Germinal center (tissue), 1 donor: ENCODE measurements at places on chromosomes 13 and 19.

- no peak for DNase-seq
Observed at GRCh38 chr19:5545984-5546383, 21.8 kb downstream of the TINCR start.

- DNase-seq = peak; percentile 61
Observed at GRCh38 chr19:6126335-6126974, 9.0 kb upstream of the ACSBG2 start.

DNA sequence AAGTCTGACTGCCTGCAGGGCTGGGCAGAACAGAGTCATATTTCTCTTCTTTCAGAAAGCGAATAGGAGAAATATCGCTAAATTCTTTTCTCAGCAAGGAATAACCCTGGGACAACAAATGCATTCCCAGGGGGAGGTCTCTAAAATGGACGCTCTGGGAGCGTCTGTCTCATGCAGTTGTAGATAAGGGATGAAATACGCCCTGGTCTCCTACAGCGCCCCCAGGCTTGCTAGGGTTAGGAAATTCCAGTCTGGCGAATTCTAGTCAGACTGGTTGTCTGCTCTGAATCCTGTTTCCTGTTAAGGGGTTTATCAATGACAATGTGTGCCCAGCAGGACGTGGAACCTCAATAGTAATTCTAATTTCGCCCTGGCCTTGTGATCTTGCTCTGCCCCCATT lies 1214.1 kb downstream of the DIAPH3 start:
- no peak for DNase-seq

DNA sequence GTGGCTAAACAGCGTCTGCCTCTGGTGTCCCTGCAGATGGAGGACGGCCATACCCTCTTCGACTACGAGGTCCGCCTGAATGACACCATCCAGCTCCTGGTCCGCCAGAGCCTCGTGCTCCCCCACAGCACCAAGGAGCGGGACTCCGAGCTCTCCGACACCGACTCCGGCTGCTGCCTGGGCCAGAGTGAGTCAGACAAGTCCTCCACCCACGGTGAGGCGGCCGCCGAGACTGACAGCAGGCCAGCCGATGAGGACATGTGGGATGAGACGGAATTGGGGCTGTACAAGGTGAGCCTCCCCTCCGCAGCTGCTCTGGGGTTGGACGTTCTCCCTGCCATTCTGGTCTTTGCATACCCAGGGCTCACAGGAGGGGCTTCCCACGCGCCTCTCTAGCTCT lies 19.9 kb downstream of the UHRF1 start:
- no peak for DNase-seq

GRCh38 chr13:99805361-99805760 lies 166.2 kb downstream of the ZIC5 start:
- DNase-seq = no peak

GRCh38 chr13:51444922-51445321 lies 7.9 kb downstream of the INTS6 start:
- DNase-seq = no peak

GRCh38 chr19:18453269-18454024 lies 15.5 kb upstream of the ISYNA1 start:
- no peak for DNase-seq

- no peak for DNase-seq
Observed at GRCh38 chr13:45434556-45435371, 16.6 kb upstream of the SLC25A30 start.

- DNase-seq = no peak
Observed at GRCh38 chr19:3012621-3013262, 16.3 kb downstream of the TLE2 start.

DNA sequence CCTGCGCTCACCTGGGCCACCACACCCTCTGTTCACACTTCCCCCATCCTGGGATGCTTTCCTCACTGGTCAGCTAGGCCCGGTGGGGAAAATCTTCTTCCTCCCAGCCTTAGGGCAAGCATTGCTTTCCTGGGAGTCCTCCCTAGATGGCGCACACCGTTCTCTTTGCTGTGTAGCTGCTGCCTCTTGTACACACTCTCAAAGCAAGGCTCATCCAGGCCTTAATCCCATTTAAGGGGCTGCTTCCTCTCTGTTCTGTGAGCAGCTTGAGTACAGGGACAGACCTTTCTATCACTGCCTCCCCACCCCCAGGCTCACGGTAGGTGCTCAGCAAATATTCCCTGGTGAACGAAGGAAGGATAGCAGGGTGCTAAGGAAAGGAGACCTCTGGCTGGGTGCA lies 11.1 kb downstream of the SLC7A10 start:
- DNase-seq = no peak

DNA sequence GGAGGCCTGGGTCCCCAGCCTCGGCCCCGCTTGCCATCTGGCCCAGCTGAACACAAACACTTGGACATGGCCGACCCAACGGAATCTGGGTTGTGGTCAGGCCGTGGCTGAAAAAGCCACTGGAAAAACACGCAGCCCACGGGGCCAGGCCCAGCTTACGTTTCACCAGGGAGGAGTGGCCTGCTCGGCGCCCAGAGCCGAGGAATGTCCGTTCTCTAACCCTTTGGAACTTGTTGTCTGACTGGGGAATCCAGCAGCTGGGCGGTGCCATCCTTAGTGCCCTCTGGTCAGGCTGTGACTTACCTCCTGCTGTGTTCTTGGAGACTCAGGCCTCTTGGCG lies 13.8 kb downstream of the CILP2 start:
- no peak for DNase-seq

DNA sequence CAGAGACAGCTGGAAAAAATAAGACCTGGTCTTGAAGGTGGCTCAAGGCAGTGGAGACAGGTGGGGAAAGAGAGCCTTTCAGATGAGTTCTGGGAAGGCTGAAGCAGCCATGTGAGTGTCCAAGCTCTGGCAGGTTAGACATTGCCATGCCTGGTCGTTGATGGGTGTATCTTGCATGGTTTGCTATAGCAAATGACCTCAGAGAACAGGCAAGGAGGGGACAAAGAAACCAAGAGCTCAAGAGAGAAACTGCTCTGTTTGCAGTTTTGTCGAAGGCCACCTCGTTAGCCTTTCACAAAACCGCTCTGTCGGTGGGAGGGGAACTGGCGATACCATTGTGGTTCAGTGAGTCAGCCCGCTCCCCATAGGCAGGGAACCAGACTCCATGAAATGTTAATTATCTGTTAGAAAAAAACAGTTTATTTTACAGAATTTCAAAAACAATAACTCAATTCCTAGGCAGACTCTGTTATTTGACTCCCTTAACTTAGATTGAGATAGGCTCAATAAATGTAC lies 82.8 kb upstream of the ARGLU1 start:
- DNase-seq = no peak

- peak; percentile 85 for DNase-seq
Observed at GRCh38 chr19:38361633-38362075, 12.7 kb upstream of the PSMD8 start.

DNA sequence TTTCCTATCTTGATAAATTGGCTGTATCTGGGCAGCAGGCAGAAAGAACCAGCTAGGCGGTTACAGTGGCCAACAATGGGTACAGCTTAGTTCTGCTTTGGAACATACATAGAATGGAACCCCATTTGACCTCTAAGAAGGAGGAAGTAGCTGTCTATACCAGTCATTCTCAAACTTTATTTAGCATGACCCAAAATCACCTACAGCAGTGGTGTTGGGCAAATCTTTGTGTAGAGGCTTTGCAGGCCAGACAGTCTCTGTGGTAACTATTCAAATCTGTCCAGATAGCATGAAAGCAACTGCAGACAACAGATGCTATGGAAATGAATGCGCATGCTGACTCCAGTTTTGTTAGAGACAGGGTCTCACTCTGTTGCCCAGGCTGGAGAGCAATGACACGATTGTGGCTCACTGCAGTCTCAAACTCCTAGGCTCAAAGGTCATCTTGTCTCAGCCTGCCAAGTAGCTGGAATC lies 12.0 kb upstream of the KCNC3 start:
- peak; percentile 52 for DNase-seq
